AG04449 (cell line): ENCODE measurements at places on chromosomes 6 and 20.

DNA sequence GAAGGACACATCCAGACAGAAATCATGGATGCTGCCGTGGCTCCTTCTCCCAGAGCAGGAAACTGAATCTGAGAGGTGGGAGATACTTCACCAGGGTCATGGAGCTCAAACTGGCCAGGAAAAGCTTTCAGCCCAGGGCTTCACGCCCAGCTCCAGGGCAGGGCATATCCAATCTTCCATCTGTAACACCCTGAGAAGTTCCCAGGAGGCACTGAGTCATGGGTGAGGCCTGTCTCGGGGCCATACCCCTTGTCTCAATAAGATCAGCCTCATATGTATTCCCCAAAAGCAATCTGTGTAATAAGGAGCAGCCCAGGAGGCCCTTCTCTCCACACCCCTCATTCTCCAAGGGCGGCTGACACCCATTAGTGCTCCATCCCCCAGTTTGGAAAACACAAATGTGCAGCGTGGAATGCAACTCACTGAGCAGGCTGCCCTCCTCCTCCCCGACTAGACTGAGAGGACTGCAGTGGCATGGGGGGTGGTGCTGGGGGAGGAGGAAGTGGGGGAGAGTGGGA is 439.3 kb upstream of the SULF2 start:
- no peak for DNase-seq

DNA sequence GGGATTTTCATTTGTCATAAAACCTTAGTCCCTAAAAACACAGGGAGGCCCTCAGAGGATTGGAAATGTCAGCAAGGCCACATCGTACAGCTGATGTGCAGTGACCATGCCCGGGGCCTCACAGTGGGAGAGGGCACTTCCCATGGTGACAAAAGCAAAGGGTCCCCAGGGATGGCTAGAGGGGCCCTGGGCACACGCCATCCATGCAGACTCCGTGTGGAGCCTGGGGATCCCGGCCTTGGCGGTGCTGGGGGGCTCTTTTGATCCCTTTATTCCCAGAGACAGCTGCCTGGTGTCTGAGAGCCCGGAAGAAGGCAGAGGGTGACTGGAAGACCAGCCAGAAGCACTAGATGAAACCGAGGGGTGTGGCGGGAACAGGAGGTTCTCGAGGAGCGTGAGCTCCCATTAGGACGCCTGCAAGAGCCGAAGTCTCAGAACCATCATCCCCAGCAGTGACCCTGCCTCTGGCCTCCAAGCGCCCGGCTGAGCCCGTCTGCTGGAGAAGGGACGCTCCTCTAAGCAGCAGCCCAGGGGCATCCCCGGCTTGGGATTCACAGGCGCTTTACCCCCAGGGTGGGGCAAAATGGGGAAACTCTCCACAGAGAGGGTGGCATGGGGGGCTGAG is 49.1 kb upstream of the FRMD1 start:
- no peak for DNase-seq

- DNase-seq, result no peak
These were observed 227.4 kb downstream of the LRFN2 start for GRCh38 chr6:40359808-40360207.

DNA sequence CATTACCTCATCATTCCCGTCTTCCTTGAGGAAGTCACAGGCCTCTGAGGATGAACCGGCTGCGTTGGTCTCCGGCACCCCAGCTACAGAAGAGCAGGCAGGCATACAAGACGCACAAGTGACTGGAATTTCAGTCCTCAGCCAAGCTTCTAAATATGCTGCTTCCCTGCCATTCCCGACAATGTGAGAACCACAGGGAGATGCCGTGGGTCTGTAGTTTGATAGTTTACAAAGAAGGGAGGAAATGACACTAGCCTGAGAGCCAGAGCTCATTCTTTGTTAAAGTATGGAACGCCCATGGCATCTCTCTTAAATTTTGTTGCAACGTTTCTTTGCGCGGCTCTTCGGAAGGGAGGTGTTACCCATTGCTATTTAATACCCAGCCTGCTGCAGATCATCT is 25.7 kb downstream of the HEBP2 start:
- no peak for DNase-seq

GRCh38 chr6:89936177-89936576 is 41.9 kb downstream of the GJA10 start:
- no peak for DNase-seq

GRCh38 chr20:40855269-40855668 is 166.2 kb upstream of the MAFB start:
- no peak for DNase-seq

DNA sequence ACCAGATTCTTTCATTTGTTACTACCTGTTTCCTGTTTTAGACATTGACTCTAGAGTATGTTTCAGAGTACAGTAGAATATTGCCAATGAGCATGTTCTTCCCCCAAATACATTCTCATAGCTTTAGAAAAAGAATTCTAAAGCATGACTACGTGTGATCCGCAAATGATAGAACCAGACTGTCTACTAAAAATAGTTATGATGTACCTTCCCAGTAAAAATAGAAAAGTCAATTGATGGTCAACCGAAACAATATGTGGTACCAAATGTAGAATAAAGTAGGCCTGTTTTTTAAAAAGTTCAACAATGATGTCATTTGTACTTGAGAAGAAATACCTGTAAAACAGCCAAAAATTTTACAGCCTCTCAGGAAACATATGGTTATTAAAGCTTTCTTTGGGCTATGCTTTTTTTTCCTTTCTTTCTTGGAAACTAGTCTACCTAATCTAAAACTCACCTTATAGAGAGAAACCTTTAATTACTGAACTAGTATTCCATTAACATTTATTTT is 130.1 kb upstream of the MTHFD1L start:
- DNase-seq, result no peak

DNA sequence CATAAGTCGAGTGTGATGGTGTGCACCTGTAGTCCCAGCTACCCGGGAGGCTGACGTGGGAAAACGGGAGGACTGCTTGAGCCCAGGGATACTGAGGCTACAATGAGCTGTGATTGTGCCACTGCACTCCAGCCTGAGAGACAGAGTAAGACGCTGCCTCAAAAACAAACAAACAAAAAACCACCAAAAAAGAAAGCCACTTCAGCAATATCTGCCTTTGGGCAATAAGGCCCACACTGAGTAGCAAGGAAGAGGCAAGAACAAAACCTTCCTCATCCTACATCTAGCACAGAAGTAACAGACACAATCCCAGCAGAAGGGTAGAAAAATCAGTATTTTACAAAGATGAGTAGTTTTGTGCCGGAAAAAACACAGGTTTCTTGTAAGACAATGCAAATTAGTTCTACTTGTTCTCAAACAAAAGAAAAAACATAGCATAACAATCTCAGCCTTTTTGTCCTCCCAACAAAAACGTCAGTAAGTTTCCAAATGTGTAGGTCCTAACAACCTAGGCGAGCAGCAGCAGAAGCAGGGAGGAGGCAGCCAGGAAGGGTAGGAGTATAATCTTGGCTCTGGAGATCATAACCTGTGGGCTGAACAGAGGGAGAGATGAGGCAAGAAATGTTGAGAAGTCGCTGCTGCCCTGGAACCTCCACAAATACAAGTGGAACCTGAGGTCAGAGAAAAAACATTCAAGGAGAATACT is 5.7 kb downstream of the PPP1R10 start:
- DNase-seq, result no peak

DNA sequence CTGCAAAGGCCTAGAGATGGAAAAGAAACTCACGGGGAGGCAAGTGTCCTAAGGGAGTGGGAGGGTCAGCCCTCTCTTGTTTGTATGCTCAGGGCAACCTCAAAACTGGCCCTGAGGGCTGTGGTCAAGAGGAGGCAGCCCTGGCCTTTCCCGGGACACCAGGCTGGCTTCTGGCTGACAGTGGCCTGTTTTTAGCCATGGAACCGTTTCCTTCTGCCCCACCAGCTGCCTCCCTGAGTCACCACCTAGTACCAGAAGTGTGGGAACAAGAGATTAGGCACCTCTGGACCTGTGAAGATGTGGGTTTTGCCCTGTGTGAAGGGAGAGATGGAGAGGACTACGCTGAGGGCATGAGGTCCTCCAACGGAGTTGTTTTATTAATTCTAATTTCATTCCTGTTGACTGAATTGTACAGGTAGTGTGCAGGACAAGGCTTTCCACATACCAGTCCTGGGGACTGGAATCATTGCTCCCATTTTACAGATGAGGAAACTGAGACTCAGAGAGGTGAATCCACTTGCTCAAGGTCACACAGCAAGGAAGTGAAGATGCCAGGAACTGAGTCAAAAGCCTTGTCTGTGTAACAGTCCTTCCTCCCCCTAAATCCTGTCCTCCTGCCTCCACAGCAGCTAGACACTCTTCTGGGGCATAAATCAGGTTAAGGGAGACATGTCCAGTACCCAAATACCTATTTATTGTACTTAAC is 5.5 kb downstream of the FOXS1 start:
- no peak for DNase-seq

- no peak for DNase-seq
These were observed 187.6 kb upstream of the CST7 start for GRCh38 chr20:24761220-24762065.

DNA sequence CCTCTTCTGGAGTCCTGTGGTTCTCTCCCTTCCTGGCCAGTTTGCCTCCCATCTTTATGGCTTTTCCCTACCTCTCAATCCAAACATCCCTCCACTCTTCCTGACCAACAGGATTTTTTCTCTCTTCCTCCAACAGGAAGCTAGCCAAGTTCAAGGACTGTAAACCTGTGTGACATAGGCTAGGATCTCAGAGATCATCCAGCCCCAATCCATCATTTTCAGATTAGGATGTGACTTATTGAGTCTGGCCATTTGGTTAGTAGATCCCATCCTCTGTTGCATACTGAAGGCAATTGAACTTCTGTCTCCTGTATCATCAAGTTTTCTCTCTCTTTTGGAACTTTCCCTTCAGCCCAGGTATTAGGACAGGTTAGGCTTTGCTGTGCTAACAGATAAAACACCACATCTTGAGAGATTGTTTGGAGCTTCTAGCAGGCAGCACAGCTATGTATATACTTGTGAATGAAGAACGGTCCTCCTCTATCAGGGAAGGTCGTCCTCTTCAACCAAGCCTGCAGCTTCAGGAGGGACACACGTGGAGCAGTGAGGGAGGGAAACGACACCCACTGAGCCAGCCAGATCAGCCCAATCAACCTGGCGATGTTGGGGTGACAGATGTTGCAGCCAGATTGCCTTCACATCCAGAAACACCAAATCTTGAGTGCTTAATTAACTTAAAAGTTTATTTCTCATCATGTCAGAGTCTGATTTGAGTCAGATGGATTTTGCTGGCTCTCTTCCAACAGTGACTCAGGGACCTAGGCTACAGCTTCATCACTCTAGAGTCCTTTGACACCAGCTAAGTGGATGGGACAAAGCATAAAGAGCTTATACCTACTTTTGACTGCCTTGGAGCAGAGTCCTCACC is 106.8 kb downstream of the GJA10 start:
- DNase-seq, result no peak

GRCh38 chr6:93087606-93088005 is 331.8 kb downstream of the EPHA7 start:
- DNase-seq, result no peak

- DNase-seq, result no peak
These were observed 68.9 kb downstream of the PERP start for GRCh38 chr6:138038142-138038870.

- no peak for DNase-seq
These were observed 1.8 kb downstream of the ENTPD6 start for GRCh38 chr20:25197183-25197869.

- DNase-seq, result no peak
These were observed 40.1 kb upstream of the AKIRIN2 start for GRCh38 chr6:87742106-87742505.

DNA sequence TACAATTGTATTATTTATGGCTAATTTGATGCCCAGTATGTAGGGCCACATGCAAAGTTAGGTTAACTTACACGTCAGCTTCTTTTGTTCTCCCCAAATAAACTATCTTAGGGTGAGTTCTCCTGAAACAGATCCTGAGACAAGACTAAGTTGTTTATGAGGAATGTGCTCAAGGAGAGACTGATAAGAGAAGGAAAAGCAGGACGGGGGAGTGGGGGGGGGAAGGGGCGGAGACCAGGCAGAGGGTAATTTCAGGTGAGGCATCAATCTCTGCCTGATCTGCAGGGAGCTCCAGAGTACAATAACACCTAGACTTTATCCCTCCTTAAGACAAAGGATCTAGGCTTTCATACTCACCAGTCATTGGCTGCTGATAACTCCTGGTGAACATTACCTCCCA is 220.6 kb upstream of the BTBD3 start:
- DNase-seq, result no peak
